Stimulated activated naive CD8-positive, alpha-beta T cell treated with anti-CD3 and anti-CD28 coated beads, Interleukin-15, amount 100 ng/mL, for 72 hours (primary cell): ENCODE measurements at places on chromosomes 2 and 18.

DNA sequence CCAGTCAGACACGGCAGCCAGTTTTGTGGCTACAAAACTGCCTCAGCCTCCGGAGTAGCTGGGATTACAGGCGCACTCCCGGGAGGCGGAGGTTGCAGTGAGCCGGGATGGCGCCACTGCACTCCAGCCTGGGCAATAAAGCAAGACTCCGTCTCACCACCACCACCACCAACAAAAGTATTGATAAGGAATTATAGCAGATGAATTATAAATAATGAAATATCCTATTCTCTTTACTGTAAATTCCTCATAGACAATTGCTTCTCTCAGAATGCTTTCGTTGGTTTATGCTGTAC is 1.4 kb upstream of the FAM161A start:
- DNase-seq, result no peak

GRCh38 chr2:203191961-203192360 is 46.9 kb upstream of the CYP20A1 start:
- DNase-seq, result no peak

GRCh38 chr2:28338046-28338817 is 54.4 kb upstream of the FOSL2 start:
- DNase-seq, result no peak

DNA sequence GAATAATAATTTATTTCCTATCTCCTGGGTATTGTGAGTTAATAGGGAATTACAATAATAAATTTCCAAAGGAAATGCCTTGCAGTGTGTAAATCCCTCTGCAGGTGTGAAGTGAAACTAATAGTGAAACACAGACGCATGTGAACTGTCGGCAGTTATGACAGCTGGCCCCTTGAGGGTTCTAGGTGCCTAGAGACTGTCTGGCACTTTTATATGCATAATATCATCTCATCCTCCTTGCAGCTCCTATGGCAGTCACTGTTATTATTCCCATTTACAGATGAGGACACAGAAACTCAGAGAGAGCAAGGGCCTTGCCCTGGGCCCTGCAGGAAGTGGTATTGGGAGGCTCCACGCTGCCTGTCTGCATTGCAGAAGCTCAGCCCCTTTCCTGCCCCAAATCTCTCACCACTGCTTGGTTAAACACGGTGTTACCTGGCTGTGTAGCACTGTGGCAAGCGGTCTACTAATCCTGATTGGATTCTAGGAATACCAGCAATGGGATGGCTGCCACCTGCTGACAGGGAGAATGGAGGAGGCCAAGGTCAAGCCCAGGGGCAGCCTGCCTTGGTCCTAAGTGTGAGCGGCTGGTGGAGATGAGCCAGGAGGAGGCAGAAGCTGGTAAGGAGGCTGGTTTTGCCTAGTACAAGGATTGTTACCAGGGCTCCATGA is 32.8 kb upstream of the ACKR3 start:
- peak; percentile 46 for DNase-seq

DNA sequence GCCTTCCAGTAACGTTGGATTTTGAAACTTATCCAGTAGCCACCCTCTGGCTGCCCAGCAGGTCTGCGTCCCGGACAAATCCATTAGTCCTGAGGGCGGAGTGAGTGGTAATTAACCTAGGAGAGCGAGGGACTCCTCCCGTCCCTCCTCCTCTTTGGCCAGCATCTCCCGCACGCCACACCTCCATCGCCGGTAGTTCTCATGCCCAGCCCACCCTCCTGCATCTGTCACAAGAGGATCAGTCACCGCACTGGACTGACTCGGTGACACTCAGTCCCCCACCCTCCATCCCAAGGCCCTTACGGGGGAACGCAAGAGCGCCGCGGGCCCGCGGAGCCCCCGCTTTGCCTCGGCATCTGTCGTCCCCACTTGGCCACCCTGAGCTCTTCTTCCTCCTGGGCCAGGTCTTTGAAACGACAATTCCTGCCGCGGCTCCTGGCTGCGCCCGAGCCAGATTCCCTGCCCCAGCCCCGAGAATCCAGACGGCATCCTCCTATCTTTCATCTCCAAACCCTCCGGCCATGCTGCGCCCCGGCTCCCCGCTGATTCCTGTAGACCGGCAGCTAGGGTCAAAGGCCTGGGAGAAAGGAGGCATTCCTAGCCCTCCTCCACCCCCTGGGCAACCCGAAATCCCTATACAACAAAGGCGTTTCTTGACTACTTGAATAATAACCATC is 77.5 kb downstream of the EIF2AK3 start:
- DNase-seq, result no peak

DNA sequence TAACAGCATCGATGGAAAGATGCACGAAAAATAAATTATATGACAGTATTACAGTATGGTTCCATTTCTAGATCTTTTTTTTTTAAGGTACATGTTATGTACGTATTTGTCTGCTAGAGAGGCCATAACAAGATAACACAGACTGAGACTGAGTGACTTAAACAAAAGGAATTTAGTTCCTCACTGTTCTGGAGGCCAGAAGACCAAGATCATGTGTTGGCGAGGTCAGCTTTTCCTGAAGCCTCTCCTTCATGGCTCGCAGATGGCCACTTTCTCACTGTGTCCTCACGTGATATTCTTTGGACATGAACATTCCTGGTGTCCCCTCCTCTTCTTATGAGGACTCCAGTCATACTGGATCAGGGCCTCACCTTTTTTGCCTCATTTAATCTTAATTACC is 177.4 kb downstream of the CAPN13 start:
- DNase-seq, result no peak

DNA sequence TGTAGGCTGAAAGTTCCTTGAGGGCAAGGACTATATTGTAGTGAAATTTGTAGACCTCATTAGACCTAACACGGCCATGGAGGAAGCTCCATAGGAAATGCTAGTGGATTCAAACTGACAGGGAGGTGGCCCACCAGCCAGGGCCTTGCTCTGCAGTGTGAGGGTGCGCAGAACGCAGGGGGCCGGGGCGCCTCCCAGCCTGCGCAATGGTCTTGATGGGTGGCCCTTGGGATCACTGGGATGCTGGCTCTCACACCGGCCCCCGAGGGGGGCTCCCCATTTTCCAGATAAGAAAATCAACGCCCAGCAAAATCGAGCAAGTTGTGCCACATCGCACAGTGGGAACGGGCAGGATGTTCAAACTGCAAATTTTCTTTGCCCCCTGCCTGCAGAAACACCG is 655.4 kb downstream of the GALR1 start:
- DNase-seq, result no peak

DNA sequence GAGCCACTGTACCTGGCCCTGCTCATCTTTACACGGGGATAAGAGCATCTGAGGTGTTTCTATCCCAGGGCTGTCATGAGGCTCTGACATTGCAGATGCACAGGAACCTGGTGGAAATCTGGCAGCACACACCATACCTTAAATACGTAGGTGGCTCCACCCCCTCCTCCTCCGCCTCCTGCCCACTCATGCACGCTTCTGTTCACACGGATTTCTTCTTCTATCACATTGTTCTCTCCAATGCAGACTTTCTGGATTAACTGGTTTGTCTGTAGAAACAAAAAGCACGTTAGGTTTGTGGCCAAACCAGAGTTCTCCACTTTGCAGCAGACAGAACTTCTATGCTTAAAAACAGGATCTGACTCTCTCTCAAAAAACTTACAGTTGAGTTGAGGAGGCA is 118.2 kb downstream of the CLIP4 start:
- no peak for DNase-seq

DNA sequence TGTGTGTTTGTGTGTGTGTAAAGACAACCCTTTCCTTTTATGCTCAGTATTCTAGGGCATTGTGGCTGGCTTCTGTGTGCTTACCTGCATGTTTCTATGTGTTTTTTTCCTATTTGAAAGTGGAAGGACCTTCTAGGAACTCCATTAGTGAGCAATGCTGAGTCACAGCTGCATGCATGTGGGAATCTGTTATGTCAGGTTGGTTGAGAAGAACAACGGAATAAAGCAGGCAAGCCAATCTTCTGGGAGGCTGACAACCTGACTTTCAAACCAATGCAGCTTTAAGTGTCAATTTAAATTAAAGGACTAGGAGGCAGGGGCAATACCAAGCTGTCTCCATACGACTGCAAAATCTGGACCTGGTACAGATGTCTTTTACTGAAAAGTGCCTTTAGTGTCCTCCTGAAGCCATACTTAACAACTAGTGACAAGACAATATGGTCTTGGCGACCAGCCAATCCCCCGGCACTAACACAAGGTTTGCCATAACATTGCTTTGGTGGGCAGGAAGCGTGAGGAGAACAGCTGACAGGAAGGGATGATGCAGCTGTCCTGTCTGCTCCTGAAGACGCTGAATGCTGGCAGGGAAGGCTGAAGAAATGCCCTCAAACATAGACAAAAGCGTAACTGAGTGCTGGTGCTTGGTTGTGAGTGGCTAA is 514.7 kb upstream of the CDH7 start:
- no peak for DNase-seq

DNA sequence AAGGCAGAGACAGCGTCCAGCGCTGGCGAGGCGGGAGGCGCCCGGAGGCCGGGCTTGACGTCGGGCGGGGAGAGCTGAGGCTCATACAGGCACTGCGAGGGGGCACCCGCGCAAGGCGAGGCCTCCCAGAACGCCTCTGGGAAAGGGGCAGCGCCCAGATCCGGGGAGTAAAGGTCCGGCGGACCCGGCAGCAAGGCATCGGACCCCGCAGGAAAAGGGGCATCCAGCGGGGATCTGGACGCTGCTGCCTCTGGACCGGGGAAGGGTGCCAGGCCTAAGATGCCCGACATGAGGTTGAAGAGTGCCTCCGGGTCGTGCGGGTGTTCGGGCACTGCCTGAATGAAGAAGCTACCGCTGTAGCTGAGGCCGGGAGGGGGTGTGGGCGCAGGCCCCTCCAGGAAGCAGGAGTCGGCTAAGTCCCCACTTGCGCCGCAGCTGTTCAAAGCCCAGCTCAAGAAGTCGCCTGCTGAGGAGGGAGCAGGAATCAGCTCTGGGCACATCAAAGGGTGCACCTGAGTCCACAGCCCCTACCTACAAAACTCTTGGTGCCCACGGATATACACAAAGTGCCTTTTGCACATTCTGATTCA is 937 bp downstream of the EGR4 start:
- no peak for DNase-seq

DNA sequence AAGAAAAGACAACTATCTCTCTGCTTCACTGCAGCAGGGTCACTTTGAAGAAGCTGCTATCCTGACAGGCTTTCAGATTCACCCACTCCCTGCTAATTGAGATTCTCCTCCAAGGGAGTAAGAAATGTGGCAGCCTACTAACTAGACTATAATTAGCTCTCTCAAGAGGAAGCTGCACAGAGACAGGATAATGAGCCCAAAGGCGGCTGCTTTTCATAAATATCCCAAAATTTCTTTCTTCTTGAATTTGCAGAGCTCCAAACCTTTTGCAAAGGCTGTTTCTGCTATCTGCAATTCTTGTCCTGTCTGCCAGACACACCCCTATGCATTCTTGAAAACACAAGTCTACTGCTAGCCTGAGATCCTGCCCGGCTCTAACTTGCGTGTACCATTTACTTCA is 54.0 kb upstream of the RNU4ATAC start:
- DNase-seq, result no peak

- DNase-seq, result no peak
These were observed 208.2 kb downstream of the PRKCE start for GRCh38 chr2:45859682-45860081.
